ENCODE measurements at places on chromosomes 5 and 9.

DNA sequence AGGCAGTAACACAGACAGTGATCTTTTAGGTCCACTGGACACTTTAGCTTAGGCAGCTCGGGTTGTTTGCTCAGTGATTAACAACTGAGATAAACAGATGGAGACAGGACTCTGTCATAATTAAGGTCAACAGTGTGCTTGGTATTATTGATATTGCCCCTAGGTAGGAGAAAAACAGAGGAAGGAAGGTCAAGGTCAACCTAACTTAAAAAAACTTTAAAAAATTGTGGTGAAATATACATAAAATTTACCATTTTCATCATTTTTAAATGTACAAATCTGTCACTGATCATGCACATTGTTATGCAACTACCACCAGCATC lies 2.1 kb upstream of the HSPA4 start:
- no peak for DNase-seq

GRCh38 chr5:151664694-151665585 lies 21.8 kb downstream of the SPARC start:
- no peak for DNase-seq

DNA sequence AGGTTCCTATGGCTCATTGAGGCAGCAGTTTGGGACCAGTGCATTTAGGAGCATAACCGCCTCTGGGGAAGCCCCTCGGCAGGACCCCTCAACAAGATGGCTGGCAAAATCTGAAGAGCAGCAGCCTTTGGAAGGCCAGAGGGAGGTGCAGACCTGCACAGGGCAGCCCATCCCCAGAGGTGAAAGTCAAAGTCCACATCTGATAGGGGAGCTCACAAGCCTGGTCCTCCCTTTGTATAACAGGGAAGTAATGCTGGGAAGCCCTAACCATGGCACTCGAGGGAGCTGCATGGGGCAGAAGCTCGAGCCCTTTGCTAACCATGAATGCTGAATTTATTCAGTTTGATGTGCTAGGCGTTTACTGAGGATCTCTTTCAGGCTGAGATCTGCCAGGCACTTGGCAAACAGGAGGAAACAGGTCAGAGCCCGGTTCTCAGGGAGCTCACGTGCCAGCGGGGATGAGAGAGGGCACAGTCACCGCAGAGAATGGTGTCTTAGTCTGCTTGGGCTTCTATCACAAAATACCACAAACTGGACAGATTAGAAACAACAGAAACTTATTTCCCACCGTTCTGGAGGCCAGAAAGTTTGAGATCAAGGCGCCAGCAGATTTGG lies 114.1 kb downstream of the GABBR2 start:
- DNase-seq, result no peak

GRCh38 chr9:123389070-123389469 lies 33.1 kb downstream of the CRB2 start:
- no peak for DNase-seq

DNA sequence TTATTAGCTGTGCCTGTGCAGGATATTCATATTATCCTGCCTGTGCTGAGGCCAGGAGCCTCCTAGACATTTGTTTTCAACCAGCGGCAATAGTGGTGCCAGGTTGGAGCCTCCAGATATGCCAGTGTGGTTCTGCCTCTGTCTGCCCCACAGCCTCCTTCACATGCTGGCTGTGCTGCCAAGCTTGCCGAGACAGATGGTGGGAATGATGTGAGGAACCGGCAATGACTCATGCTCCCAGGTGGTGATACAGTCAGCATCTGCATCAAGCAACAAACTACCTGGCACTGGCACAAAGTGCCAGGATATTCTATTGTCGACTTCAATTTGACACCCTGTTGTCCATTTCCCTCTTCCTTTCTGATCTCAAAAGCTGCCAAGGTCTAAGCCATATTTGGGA lies 285.7 kb downstream of the CHSY3 start:
- no peak for DNase-seq

DNA sequence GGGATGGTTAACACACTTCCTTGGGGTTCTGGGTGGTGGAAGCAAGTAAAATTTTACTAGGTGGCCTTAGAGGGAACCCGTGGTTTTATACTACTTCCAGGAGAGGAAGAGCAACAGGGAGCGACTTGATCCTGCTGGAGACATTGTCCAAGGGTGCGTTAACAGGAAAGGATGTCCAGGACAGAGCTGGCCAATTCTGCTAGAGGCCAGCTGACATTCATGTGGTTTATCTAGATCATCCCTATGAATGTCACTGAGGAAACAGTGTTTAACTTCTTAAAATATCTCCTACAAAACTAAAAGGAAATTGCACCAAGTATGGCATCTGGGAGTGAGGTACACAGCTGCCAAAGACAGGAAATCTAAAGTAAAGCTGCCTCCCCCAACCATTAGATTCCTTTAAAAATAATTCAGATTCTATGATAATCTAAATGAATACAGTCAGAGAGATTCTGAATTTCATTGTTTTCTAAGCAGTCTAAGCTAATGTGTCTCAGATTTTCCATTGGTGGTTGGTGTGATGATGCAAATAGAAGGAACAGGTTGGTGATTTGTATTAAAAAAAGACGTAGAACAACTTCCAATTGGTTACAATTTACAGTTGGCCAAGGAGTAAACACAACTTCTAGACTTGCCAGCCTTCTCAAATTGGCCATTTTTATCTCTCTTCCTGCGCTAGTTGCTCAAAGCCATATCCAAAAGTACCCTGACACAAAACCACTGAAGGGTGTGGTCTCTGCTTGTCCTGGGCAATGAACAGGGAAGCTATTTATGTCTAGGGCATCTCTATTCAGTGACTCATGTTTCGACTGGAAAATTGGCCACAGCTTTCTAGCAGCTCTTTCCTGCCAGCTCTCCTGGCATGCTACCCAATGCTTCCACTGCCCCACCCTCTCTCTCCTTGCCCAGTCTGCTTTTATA lies 574.7 kb upstream of the MEF2C start:
- peak; percentile 81 for DNase-seq

- no peak for DNase-seq
These were observed at the start of gene CDH18 for GRCh38 chr5:19987612-19988361. Gene CDH18, minus strand, starts transcription at chr5:19988200. Its CDS starts 149,214 bp downstream, at chr5:19838986.

DNA sequence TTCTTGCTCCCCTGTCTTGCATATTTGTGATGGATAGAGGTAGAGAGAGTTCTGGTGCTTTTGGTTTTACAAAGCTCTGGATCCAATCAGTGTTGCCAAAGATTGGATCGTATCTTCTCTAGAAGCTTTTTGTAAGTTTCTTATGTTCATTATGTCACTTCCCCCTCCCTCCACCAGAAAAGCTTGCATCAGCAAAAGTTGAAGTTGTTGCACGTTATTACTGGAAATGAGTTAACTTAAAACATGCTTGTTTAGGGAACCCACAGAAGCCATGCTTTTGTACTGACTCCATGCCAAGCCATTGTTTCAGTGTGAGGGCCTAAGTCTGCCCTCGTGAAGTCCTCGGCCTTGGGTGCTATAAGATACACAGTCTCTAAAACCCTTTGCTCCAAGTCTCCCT lies 186.5 kb downstream of the ERCC6L2 start:
- no peak for DNase-seq

DNA sequence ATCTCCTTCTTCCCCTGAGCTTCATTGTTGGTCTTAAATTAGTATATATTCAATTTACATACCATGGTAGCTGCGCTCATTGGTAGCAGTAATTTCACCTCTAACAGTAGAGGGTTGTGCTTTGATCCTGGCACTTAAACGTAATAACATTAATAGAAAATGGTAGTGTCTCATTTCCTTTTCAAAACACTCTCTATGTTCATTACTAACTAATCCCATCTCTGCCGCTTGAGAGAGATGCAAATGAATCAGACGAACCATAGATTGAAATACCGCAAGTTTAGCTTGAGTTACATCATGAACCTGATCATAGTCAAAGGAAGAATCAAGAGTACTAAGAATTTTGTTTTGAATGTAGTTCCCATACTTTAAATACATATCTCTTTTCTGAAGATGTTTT lies 2.2 kb downstream of the THBS4 start:
- DNase-seq, result no peak

DNA sequence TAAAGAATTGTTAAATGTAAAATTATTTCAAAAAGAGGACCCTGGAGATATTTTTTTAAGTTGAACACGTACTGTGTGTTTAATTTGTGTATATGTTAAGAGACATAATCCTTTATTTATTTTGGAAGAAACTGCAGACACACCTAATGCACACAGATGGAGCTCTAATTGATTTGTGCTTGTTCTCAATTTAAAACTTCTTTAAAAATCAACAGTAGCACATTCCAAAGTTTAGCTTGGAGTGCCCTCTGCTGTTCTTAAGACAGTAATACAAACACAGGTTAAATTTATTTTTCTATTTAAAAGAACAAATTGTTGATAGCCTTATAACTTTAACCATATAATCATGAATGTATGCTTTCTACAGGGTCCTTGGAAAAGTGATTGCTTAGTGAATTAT lies 277.6 kb upstream of the ADAMTS16 start:
- DNase-seq, result no peak

GRCh38 chr5:159488516-159488915 lies 158.2 kb upstream of the IL12B start:
- no peak for DNase-seq

GRCh38 chr9:131330814-131331600 lies 41.5 kb downstream of the PLPP7 start:
- no peak for DNase-seq

GRCh38 chr5:54108136-54108535 lies 202.2 kb downstream of the ARL15 start:
- DNase-seq, result no peak

GRCh38 chr5:35436400-35437057 lies 181.1 kb upstream of the SPEF2 start:
- DNase-seq, result no peak
